ENCODE measurements at places on chromosomes 6 and 20.

DNA sequence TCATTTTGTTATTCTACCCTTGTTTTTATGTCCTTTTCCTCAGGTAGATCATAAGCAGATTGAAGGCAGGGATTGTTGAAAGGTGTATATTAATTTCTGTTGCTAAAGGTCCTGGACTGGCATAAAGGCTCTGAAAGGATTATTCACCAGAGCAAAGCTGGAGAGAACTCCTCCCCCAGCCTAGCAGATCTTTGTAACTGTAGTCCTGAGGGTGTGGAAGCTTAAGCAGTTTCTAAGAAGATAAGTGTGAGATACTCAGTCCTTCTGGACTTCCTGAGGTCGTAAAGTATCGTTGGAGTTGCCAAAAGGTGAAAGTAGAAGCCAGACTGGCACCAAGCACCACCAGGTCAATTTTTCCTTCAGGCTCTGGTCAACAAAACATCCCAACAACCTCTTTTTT is 24.2 kb downstream of the CGA start:
- DNase-seq = no peak

GRCh38 chr6:93259332-93259731 is 160.0 kb downstream of the EPHA7 start:
- DNase-seq = no peak

- DNase-seq = no peak
Observed at GRCh38 chr6:145214570-145214969, 520.8 kb downstream of the EPM2A start.

- no peak for DNase-seq
Observed at GRCh38 chr20:11569163-11569562, 348.5 kb upstream of the BTBD3 start.

DNA sequence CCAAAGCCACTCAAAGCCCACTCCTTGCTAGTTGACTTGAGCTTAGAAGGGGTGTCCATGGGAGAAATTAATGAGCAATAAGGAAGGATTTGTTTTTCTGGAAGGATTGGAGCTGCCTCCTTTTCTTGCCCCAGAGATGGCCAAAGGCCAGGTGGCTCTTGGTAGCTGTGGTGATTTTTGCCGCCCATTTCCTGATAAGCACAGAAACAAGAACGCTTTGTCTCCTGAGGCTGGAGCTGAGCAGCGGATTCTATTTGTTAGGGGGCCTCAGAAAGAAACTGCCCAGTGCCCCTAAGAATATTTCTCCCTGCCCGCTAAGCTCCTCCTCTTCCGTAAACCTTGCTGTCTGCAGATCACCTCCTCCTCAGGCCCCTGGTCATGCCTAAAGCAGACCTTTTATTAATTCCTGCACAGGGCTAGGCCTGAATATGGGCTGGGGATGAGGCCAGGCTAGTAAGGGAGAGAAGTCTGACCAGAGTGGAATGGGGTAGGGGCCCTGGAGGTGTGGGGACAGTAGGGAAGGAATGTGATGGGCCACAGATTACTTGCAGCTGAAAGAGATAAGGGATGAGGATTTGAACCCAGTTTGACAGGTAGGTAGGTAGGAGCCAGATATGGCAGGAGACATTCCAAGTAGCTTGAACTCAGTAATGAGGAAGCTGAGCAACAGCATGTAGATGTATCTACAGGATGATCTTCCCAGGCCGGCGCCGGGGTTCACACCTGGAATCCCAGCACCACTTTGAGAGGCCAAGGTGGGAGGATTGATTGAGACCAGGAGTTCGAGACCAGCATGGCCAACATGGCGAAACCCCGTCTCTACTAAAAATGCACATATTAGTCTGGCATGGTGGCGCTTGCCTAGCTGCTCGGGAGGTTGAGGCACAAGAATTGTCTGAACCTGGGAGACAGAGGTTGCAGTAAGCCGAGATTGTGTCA is 71.2 kb upstream of the NAA20 start:
- DNase-seq = no peak

- no peak for DNase-seq
Observed at GRCh38 chr6:148242180-148242579, 100.5 kb upstream of the SASH1 start.

GRCh38 chr20:54133434-54134427 is 40.1 kb downstream of the CYP24A1 start:
- no peak for DNase-seq

DNA sequence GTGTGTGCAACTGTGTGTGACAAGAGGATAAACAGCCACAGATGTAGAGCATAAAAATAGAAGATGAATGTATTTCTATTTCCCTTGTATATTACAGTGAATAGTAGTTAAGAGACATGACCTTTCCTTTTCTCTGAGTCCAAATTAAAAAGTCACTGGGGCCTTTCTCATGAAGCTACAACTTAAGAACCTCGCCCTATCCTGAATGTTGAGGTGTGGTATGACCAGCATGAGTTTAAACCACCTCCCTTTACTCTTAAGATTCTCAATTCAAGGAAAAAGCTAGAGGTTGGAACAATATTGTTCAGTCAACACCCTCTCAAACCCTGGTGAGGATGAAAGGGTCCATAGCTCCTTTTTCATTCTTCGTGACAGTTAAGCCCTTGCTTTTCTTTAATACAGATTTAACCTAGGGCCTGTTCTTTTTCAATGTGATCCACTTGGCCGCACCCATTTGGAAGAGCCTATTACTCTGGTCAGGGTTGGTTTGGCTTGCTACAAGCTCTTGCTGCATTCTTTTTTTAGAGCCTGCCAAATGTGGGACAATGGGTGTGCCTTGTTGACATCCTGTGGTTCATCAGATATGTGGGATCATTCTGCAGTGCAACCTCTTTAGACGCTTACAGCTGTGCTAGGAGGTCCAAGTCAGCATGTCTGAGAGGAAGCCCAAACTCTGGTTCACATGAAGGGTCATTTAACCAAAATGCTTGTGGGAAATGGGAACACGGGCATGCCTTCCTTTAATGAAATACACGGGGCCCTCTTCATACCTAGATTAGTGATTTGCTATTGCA is 290.0 kb downstream of the HAO1 start:
- DNase-seq = no peak

GRCh38 chr6:119749335-119749734 is 399.8 kb upstream of the MAN1A1 start:
- no peak for DNase-seq

DNA sequence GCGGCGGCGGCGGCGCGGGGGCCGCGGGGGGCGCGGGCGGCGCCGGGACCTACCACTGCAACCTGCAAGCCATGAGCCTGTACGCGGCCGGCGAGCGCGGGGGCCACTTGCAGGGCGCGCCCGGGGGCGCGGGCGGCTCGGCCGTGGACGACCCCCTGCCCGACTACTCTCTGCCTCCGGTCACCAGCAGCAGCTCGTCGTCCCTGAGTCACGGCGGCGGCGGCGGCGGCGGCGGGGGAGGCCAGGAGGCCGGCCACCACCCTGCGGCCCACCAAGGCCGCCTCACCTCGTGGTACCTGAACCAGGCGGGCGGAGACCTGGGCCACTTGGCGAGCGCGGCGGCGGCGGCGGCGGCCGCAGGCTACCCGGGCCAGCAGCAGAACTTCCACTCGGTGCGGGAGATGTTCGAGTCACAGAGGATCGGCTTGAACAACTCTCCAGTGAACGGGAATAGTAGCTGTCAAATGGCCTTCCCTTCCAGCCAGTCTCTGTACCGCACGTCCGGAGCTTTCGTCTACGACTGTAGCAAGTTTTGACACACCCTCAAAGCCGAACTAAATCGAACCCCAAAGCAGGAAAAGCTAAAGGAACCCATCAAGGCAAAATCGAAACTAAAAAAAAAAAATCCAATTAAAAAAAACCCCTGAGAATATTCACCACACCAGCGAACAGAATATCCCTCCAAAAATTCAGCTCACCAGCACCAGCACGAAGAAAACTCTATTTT is 2.0 kb downstream of the FOXC1 start:
- no peak for DNase-seq
